ENCODE measurements at places on chromosomes 16 and 17. TPM values are rescaled to one million over a fixed set of nuclear protein-coding genes. Genes with fewer than 3 reads are reported as not detected.

DNA sequence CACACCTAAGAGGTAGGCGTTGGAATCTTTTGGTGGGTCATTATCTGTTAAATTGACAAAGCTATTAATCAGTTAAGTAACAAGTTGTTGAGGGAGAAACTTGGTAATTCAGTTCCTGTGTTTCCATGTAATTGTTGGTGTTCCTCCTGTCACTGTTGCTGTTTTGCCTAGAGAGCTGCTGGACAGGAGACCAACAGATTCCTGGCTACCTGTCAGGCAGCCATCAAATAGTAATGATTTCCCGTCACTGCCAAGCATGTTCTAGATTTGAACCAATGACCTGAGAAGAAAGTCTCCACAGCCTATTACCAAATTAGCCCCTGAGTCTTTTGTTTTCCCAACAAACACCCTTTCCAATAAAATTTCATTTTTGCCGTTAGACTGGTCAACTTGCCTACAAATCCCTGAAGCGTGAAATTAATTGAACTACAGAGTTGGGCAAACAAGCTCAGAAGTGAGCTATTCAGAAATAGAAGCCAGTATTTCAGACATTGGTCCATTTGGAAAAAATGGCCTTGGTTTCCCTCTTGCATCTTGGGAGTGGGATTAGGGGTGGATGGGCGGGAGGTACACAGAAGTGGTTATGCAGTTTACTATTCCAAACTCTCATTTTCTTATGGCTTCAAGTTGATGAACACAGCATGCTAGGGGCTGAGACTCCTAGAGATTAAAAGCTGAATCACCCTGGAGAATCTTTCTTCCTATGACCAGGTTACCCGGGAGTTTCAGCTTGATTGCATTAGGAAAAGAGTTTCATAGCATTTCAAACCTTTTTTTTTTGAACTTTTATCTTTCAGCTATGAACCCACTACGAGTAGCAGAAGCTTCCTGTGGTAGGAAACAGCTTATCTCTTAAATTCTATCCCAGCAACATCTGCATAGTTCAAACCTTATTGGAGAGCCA, 262.8 kb upstream of the MAF start:
- no peak for DNase-seq

- no peak for DNase-seq
Observed at GRCh38 chr17:81984773-81985410, 7.5 kb downstream of the ASPSCR1 start.

DNA sequence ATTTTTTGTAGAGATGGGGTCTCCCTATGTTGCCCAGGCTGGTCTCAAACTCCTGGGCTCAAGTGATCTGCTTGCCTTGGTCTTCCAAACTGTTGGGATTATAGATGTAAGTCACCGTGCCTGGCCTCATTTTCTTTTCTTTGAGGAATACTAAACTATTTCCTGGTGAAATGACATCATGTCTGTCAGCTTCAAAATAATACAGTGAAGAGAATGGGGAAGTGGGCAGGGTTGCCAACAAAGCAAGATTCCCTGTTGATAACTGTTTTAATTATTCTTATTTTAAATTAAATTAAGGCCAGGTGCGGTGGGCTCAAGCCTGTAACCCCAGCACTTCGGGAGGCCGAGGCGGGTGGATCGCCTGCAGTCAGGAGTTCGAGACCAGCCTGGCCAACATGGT, 21.1 kb downstream of the PIPOX start:
- DNase-seq = no peak

DNA sequence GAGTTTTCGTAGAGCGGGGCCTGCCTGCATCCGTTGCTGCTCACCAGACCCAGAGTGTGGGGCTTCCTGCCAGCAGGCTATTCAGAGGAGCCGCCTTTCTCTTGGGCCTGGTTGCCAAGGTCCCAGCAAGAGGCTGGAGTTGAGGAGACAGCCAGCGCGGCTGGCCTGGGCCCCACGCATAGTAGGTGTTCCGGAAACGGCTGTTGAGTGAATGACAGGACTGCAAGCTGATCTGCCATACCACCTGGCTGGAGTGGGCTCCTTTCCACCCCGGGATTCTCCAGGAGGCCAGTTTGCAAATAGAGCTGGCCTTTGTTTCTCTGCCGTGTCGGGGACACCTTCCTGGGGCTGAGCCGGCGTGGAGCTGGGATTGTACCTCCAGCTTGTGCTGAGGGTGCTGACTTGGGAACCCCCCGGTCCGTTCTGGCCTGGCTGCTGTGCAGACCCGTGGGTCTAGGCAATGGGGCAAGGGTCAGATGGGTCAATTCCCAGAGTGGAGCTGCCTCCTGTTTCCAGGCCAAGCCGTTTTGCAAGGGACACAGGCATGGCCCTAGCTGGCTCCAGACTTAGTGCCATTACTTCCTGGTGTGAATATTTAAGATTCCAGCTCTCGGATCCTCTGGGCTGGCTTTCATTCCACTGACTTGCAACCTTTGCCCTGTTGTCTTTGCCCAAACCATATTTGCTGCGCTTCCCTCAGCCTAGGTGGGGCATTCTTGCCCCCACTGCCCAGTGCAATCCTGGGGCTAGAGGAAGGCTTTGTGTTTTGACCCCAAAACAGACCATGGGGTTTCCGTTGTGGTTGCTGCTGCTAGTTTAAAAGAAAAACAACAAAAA, 68.8 kb downstream of the CMIP start:
- no peak for DNase-seq

The TMED6 gene
- total RNA-seq = 1.0 TPM

The KRT27 gene
- total RNA-seq = not detected

DNA sequence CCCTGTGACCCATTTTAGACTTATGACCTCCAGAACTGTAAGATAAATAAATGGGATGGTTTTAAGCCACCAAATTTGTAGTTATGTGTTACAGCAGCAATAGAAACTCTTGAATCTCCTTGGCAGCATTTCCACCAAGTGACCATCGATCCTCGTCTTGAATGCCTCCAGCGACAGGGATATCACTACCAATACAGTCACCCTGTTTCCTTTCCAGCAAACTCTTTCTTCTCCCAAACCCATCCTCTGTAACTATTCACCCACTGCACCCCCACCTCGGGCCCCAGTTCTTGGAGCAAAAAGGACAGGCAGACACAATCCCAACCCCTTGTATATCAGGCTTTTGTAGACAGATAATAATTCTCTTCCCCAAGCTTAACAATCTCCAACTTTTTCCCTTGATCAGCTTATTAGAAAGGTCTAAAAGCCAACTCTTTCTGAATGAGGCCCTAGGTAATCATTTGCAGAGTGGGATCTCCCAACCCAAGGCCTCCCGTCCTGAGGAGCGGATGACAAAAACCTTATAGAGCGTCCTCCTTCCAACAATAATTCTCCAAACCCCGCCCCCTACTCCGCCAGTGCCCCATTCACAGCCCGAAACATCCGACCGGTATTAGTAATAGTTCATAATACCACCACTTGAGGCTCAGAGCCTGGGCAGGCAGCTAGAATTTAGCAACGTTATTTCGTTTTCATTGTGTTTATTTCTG, 14.7 kb upstream of the PLLP start:
- no peak for DNase-seq

The TVP23B gene
- total RNA-seq = 59.8 TPM

DNA sequence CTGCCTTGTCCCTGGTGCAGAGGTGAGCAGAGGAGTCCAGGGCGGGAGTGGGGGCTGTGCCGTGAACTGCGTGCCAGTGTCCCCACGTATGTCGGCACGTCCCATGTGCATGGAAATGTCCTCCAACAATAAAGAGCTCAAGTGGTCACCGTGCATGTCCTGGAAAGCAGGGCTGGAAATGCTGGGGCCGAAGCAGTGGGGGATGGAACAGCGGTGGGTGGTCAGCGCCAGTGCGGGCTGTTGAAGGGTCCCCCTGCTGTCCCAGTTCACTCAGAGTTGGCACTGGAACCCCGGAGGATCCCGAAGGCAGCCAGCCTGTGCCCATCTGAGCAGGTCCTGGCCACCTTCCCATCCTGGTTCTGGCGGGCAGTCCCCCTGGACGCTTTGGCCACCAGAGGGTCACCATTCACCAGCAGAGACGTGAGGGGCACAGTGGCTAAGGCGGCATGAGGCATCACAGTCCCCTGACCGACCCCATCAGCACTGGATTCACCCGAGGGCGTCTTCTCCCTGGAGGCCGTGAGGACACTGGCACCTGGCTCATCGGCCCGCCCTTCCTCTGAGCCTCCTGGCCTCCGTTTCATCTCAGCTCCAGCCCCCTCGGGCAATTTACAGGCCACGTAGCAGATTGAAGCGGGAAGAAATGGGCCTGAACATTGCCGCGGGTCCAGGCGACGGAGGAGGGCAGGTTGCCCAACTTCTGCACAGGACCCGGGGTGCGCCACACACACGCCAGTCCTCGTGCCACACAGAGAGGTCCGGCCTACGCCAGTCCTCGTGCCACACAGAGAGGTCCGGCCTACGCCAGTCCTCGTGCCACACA, 10.1 kb downstream of the GCGR start:
- no peak for DNase-seq

The DHRS7C gene
- not detected for total RNA-seq

The INCA1 gene
- 1.4 TPM for total RNA-seq

The VTN gene
- total RNA-seq = 424 TPM

DNA sequence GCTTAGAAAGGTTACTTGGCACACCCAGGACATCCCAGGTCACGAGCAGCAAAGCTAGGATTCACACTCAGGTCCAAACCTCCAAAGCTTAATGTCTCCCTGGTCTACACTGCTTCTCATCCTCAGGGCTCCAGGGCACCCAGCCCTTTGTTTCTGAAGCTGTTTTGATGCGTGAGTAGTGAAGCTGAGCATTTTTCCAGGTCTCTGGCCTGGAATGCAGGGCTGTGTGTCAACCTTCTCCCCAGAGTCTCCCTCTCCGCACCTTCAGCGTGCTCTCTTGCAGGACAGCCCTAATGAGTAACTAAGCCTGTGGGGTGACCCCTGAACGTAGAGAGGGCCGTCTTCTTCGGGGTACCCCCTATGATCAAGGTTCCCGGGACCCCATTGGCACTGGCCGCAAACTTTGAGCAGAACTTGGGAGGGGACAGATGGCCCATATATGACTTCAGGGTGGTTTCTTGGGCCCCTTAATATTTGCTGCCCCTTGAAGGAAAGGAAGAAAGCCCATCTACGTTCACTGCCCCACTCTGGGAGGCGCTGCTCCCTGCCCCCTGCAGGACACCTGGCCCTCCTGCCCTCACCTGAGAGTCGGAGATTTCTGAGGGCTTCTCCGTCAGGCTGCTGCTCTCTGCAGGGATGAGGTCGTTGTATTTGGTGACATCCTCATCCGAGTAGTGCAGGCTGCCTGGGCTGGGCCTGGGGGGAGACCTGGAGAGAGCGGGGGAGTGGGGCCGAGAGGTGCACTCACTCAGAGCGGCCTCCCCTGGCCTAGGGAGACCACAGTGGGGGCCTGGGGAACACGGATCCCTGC, 36.4 kb upstream of the CDC42EP4 start:
- DNase-seq = no peak

- DNase-seq = no peak
Observed at GRCh38 chr17:56679115-56679776, 85.7 kb downstream of the NOG start.

Data from mucosa of gallbladder (tissue), 1 donor.